ENCODE measurements at places on chromosomes 7 and 10.

DNA sequence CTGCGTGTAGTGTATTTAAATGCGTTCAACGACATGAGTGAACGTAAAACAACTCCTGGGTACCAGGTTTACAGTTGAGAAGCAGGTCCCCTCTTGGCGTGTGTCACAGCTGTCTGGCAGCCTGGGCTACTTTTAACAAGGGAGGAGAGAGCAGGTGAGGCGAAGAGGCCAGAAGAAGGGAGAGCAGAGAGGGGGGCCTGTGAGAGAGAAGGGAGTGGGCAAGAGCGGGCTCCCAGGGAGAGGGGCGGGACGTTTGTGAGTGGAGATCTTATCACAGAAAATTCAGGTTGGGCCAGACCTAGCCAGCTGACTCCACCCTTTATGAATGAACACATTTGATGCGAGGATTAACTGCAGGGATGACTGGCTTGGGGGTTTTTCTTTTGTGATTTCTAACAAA is 154.0 kb downstream of the CAMK1D start:
- no peak for DNase-seq
- no peak overlapping the region for H3K4me3 ChIP-seq
- no peak overlapping the region for H3K27ac ChIP-seq
- peaks cover 8% of the 10 kb centered on the region for H3K27me3 ChIP-seq
- H3K4me1 ChIP-seq, result peaks cover 29% of the 10 kb centered on the region

DNA sequence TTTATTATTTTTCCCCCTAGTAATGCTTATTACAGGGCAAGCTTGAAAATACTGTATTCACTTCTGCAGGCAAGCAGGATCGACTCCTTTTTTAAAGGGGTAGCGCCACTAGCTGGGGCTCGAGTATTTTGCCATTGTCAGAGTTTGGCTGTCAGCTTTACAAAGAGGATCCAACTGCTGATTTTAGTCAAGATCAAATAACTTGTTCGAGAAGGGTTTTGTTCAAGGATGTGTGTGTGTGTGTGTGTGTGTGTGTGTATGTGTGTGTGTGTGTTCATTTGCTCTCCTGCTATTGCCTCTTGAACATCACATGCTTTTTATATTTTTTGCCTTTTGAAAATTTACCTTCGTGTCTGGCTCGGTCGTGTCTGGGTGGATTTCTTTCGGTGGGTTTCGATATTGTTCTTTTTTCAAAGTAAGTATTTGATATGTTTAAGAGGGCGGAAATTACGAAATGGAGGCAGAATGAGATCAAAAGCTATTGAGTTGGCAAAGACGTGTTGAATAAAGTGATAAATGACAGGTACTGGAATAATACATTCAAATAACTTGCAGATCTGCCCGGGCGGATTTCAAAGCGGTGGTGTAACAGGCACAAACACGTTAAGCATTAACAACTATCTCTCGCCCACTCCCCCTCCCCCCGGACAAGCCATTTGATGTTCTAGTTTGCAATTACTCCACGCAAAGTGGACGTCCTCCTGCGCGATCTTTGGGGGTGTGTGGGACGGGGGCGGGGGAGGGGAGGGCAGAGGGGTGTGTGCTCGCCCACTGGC is 1.1 kb downstream of the ARID5B start:
- peaks cover 24% of the 10 kb centered on the region for H3K36me3 ChIP-seq
- peak overlapping the region; percentile 94 for H3K4me3 ChIP-seq
- H3K4me1 ChIP-seq, result peaks cover 57% of the 10 kb centered on the region
- DNase-seq, result peak; percentile 73

DNA sequence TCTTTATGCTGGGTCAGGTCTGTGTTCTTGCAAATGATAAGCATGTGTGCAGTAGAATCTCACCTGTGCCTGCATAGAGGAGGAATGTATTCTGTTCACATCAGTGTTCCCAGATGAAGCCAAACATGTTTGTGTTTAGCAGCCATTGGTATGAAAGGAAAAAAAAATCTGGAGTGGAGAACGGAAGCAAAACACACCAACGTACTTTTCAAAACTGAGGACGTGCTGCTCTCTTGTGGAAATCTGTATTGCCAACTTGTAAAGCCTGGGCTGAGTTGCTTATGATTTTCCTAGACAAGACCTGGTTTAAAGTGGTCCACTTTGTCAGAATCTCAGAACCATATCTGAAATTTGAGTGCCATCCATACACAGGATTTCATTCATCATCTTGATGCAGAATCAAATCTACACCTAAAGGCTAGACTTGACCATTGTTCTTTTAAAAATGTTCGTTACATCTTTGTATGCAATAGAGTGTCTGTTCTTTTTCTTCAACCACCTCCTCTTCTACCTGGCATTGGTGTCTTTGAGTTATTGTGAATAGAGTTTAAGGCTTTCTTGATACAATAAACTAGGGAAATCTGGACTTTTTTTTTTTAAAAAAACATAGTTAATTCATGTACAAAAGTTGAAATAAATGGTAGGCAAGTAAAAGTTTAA is 367.7 kb downstream of the PHF14 start:
- no peak overlapping the region for H3K27ac ChIP-seq
- no peak for DNase-seq
- no peak overlapping the region for H3K4me3 ChIP-seq
- no peaks in the 10 kb centered on the region for H3K27me3 ChIP-seq

GRCh38 chr10:8312781-8313180 is 258.3 kb downstream of the GATA3 start:
- no peak overlapping the region for H3K4me3 ChIP-seq
- H3K27me3 ChIP-seq, result peaks cover 13% of the 10 kb centered on the region
- DNase-seq, result no peak
- H3K4me1 ChIP-seq, result peaks cover 15% of the 10 kb centered on the region
- H3K36me3 ChIP-seq, result peaks cover 5% of the 10 kb centered on the region

GRCh38 chr10:27440478-27440877 is 63.6 kb upstream of the RAB18 start:
- H3K27ac ChIP-seq, result no peak overlapping the region
- H3K36me3 ChIP-seq, result no peaks in the 10 kb centered on the region
- peaks cover 19% of the 10 kb centered on the region for H3K27me3 ChIP-seq
- H3K4me3 ChIP-seq, result no peak overlapping the region
- no peak for DNase-seq

DNA sequence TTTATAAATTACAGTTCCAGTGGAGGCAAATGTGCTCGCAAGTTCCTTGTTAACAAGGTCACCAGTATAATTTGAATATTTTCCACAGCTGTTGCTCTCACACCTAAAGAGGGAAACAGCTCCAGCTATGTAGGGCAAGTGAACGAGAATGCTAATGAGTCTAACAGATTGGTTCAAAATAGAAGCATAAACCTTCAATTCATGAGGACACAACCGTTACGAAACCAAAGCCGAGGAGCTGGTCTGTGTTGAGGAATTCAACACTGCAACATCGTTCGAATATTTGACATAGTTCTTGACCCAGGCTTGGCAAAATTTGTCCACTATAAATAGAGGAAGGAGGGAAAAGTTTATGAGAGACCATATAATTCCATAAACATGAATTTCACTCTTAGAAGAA is 161.3 kb downstream of the KLF6 start:
- H3K27ac ChIP-seq, result no peak overlapping the region
- no peak overlapping the region for H3K4me3 ChIP-seq
- H3K27me3 ChIP-seq, result no peaks in the 10 kb centered on the region
- H3K36me3 ChIP-seq, result peaks cover 7% of the 10 kb centered on the region
- H3K4me1 ChIP-seq, result peaks cover 15% of the 10 kb centered on the region
- DNase-seq, result no peak

DNA sequence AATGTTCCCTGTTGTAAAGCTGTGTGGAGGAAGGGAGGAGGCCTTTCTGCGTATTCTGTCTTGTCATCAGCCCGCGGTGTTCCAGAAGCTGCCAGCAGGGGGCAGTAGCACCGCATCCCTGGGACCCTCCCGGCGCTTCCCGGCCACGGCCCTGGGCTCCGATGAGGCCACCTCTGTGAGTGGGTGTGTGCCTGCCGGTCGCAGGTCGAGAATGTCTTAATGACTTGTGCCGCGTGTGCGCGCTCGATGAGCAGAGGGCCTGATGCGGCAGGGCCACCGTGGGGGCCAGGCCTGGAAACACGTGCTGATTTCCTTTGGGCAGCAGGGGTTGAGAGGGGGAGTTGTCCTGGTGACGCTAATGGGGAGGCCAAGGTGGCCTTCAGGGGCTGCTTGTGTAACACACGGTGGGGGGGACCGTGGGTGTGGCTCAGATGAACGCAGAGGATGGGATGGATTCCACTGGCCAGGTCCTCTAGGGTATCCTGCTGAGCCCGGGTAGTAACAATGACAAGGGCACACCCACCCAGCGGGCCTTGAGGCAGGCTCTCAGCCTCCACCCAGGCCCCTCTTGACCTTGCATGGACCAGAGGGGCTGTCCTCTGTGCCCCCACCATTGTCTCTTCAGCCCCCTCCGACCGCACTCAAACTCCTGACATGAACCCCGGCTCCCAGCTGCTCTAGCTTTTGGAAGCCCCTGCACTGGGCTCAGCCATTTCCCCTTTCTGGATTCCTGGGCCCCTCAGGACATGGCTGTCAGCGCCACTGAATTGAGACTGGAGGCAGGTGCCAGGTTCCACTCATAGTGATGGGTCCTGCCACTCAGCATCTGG is 135.9 kb upstream of the PODXL start:
- no peak overlapping the region for H3K27ac ChIP-seq
- peaks cover 4% of the 10 kb centered on the region for H3K4me1 ChIP-seq
- DNase-seq, result peak; percentile 61
- H3K36me3 ChIP-seq, result no peaks in the 10 kb centered on the region
- no peak overlapping the region for H3K4me3 ChIP-seq

GRCh38 chr7:45975367-45975766 is 54.3 kb upstream of the IGFBP3 start:
- DNase-seq, result no peak
- H3K27me3 ChIP-seq, result peaks cover 4% of the 10 kb centered on the region
- no peak overlapping the region for H3K27ac ChIP-seq

- peaks cover 40% of the 10 kb centered on the region for H3K4me1 ChIP-seq
- peaks cover 25% of the 10 kb centered on the region for H3K27me3 ChIP-seq
- H3K36me3 ChIP-seq, result no peaks in the 10 kb centered on the region
- no peak overlapping the region for H3K4me3 ChIP-seq
- H3K27ac ChIP-seq, result no peak overlapping the region
These were observed 4.7 kb upstream of the LMBR1 start for GRCh38 chr7:156897673-156898072.

- H3K27me3 ChIP-seq, result no peaks in the 10 kb centered on the region
- H3K36me3 ChIP-seq, result no peaks in the 10 kb centered on the region
- H3K4me1 ChIP-seq, result peaks cover 22% of the 10 kb centered on the region
- H3K27ac ChIP-seq, result no peak overlapping the region
- DNase-seq, result no peak
These were observed 53.9 kb downstream of the VCL start for GRCh38 chr10:74051736-74052342.

- peaks cover 7% of the 10 kb centered on the region for H3K4me1 ChIP-seq
- no peaks in the 10 kb centered on the region for H3K36me3 ChIP-seq
- no peaks in the 10 kb centered on the region for H3K27me3 ChIP-seq
- DNase-seq, result no peak
These were observed 190.2 kb downstream of the CAMK1D start for GRCh38 chr10:12539350-12540164.

- DNase-seq, result no peak
- H3K4me1 ChIP-seq, result peaks cover 57% of the 10 kb centered on the region
- H3K27ac ChIP-seq, result no peak overlapping the region
These were observed 89.3 kb downstream of the VOPP1 start for GRCh38 chr7:55483046-55483445.

- no peaks in the 10 kb centered on the region for H3K4me1 ChIP-seq
- H3K4me3 ChIP-seq, result no peak overlapping the region
- no peaks in the 10 kb centered on the region for H3K27me3 ChIP-seq
- H3K27ac ChIP-seq, result no peak overlapping the region
- DNase-seq, result no peak
- H3K36me3 ChIP-seq, result no peaks in the 10 kb centered on the region
These were observed 150.9 kb upstream of the MEOX2 start for GRCh38 chr7:15837306-15837950.

GRCh38 chr7:39949971-39950472 is at the start of gene CDK13:
CDK13 (plus strand) TSS chr7:39950256; CDS start chr7:39950642, 386 bp downstream.
- H3K27me3 ChIP-seq, result peaks cover 12% of the 10 kb centered on the region
- H3K27ac ChIP-seq, result peak within 1 kb of the TSS; percentile 100
- H3K4me3 ChIP-seq, result peak within 1 kb of the TSS; percentile 91
- H3K36me3 ChIP-seq, result peaks cover 24% of the 10 kb centered on the region
- DNase-seq, result peak; percentile 96

GRCh38 chr7:110388457-110388856 is 702.5 kb upstream of the LRRN3 start:
- peaks cover 4% of the 10 kb centered on the region for H3K27me3 ChIP-seq
- H3K27ac ChIP-seq, result no peak overlapping the region
- no peaks in the 10 kb centered on the region for H3K36me3 ChIP-seq
- H3K4me1 ChIP-seq, result no peaks in the 10 kb centered on the region
- no peak overlapping the region for H3K4me3 ChIP-seq

DNA sequence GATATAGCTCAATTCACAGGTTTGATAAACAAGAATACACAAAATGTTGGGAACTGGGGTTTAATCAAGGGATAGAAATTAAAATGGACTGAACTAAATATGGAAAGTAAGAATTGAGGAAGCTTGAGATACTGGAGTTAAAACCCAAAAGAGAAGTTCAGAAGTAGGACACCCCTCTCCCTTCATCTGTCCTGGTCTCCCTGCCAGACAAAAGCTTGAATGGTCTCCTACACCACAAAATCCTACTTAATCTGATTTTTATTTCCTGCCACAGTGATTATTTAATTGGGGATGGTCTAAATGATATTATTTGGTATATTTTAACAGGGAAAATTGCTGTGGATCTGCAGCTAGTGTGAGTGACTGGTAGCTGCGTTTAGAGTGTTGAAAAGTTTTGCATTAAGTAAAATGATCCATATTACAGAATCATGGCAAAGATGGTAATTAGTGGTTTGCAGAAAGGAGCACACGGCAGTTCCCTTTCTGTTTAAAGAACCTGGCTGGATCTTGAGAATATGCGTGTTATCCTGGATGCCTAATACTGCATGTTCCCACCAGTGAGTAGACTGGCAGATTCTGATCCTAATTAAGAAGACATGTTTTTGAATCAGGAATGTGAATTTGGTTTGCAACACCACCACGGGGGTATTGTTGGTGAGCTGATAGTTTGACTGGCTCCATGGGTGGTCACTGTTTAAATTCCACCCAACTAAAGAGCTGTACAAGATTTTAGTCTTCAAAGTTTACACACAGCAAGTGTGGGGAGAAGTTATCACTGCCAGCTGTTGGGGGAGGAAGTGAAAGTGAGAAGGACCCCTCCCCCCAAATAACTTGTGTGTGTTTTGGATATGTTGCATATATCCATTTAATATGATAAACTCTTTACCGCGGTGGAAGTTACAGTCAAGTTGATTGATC is 5.5 kb downstream of the RBM20 start:
- peaks cover 26% of the 10 kb centered on the region for H3K4me1 ChIP-seq
- peaks cover 50% of the 10 kb centered on the region for H3K27me3 ChIP-seq
- no peak overlapping the region for H3K4me3 ChIP-seq
- no peak for DNase-seq
- no peaks in the 10 kb centered on the region for H3K36me3 ChIP-seq

GRCh38 chr10:114174695-114175188 is 739 bp upstream of the CCDC186 start:
- peaks cover 13% of the 10 kb centered on the region for H3K36me3 ChIP-seq
- H3K4me1 ChIP-seq, result peaks cover 36% of the 10 kb centered on the region
- no peak for DNase-seq
- peak overlapping the region; percentile 83 for H3K27ac ChIP-seq

DNA sequence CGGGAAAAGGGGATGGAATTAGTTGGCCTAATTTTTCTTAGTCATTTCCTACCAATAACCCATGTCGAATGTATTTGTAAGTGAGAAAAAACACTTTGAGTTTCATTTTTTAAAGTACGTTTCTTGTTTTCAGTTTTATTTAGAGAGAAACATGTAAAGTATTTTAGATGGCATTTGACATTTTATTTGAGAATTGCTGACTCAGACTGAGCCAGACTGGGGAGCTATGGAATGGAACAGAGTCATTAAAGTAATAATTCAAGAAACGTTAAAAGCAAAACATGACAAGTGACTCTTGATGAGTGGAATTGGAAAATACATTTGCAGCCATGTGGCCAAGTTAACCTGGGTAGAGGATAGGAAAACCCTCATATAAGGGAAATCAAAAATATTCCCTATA is 286.1 kb upstream of the NPSR1 start:
- H3K27me3 ChIP-seq, result no peaks in the 10 kb centered on the region
- no peaks in the 10 kb centered on the region for H3K4me1 ChIP-seq
- H3K4me3 ChIP-seq, result no peak overlapping the region
